NCI-H1105 treated with DMSO at 0.1 percent for 48 hours (cell line): ENCODE measurements at places on chromosomes 12 and 14.

DNA sequence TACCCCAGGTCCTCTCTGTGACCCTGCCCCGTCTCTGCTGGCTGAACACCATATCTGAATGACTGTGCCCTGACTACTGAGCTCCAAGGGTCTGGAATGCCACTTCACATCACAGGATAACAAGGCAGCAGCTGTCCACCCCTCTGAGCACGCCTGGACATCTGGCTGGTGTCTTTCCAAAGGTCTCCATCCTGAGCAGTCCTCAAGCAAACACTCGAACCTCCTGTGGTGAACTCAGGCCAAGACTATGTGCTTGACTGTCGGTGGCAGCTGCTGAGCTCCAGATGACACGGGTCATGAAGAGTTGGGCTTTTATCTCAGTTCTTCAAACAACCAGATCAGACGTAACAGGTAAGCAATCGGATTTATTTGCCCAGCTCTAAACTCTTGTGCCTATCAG lies 117.2 kb upstream of the BCL2L14 start:
- DNase-seq: no peak

DNA sequence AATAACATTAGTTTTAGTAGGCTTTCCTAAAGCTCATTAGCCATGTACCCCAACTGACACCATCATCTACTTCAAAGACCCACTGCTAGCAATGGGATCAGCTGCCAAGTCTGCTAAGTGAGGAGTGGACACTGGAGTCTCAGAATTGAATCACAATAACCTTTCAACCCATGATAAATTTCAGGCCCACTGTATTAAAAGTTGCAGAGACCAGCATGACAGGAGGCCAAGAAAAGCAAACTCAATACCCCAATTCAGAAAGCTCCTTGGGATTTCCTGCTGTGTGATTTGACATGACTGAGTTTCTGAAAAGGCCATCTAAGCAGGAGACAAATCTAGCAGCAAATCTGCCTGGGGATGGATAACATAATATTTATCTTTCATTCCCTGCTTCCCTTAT lies 320.7 kb downstream of the NELL2 start:
- DNase-seq: no peak

- no peak for DNase-seq
These were observed 465.4 kb downstream of the NPAS3 start for GRCh38 chr14:33404054-33404453.

- no peak for DNase-seq
These were observed 235.0 kb upstream of the PDZRN4 start for GRCh38 chr12:40953076-40953475.
